ENCODE measurements at places on chromosomes 7 and 10.

GRCh38 chr7:78476851-78477405 lies 678.4 kb downstream of the PHTF2 start:
- DNase-seq, result no peak

DNA sequence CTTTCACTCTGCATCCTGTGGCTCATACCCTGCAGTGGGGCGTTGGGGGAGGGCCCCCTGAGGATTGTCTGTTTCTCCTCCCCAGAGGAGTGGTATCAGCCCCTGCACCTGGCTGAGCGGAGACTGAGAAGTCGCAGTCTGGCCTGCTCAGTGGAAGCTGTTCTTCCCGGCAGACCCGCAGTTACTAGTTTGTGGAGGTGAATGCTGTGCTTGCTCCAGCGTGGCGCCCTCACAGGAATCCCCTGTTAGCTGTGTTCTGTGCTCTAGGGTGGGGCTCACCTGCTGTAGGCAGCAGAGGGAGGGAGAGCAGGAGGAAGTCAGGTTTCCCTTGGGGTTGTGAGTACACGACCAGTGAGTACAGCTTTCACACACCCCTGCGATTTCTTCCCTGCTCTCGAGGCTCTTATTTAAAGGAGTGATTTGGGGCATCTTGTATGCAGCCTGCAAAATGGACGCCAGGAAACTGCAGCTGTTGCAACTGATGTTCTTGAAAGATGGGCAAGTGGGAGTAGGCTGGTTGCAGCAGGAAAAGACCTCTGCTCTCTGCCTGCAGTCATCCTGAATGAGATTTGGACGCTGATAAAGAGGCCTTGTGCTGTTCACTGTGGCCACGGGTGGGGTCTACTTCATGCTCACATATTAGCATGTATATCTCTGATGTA lies 66.4 kb downstream of the HK1 start:
- DNase-seq, result no peak

DNA sequence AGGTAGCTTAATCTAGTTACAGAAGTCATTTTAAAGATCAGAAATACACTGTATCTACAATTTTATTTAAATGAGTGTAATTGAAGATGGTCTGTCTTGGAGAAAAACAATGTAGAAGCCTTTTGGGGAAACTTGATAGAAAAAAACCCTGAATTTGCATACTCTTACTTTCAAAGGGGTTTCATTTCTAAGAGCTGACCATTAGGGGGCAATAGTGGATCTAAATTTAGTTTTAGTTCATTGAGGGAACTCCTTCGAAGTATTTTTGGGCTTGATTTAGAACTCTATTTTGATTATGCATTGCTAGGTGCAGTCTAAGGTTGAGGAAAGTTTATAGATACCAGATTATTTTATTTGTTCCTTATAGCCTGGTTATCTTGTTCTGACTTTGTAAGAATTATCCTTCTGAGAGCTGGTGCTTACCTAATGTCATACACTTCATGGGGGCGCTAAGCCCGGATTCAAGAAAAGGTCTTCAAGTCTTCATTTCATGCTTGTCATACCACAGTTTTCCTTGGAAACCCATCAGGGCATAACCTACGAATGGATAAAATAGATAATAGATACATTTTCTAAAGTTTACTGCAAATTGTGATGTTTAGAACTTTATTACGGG lies 69.1 kb upstream of the MXI1 start:
- DNase-seq, result no peak

DNA sequence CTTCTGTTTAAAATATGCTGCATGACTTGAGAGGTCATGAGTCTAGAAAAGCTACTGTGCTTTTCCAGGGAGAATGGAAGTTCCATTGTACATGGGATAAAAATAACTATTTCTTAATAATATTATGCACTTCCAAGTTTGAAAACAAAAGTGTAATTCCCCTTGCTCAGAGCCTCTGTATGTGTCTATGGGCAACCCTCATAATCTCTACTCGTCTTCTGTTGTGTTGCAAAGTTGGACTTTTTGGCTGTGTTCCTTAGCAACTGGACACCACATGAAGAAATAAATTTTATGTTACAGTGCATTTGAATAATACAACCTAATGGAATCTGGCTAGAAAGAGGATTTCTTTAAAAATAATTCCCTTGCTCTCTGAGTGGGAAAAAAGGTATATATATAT lies 242.6 kb downstream of the TWIST1 start:
- no peak for DNase-seq

- DNase-seq, result no peak
Measured at GRCh38 chr10:78190051-78190825, 156.6 kb downstream of the RPS24 start.

- no peak for DNase-seq
Measured at GRCh38 chr10:33453081-33454025, 118.9 kb upstream of the NRP1 start.

DNA sequence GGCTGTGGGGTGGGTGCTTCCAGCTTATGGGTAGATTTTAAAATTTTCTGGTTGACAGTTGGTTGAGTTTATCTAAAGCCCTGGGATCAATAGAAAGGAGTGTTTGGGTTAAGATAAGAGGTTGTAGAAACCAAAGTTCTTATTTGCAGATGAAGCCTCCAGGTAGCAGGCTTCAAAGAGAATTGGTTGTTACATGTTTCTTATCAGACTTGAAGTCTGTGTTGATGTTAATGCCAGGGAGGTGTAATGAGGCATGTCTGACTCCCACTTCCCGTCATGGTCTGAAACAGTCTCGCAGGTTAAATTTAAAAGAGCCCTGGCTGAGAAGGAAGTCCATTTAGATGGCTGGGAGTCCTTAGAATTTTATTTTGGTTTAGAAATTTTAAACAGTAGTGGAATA lies 165.2 kb upstream of the TMEM72 start:
- DNase-seq, result no peak

GRCh38 chr10:90993340-90993739 lies 72.5 kb upstream of the ANKRD1 start:
- no peak for DNase-seq

GRCh38 chr10:129788215-129788614 lies 175.9 kb downstream of the EBF3 start:
- DNase-seq, result no peak

- DNase-seq, result no peak
Measured at GRCh38 chr10:14261336-14261735, 69.4 kb downstream of the FRMD4A start.

DNA sequence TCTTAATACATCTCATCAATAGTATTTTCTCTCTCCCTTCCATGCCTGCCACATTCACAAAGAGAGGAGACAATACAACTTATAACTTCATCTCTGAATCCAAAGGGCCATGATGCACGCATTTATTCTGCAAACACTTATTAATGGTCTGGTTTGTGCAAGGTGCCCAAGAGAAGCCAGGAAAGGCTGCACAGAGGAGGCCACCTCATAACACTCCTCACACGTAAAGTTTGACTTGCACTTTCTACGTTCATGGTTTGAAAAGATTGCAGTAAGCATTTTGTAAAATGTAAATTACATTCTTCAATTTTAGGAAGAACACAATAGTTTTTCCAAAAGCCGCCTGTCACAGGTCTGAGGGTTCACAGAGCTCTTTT lies 1.2 kb upstream of the PALS2 start:
- no peak for DNase-seq

DNA sequence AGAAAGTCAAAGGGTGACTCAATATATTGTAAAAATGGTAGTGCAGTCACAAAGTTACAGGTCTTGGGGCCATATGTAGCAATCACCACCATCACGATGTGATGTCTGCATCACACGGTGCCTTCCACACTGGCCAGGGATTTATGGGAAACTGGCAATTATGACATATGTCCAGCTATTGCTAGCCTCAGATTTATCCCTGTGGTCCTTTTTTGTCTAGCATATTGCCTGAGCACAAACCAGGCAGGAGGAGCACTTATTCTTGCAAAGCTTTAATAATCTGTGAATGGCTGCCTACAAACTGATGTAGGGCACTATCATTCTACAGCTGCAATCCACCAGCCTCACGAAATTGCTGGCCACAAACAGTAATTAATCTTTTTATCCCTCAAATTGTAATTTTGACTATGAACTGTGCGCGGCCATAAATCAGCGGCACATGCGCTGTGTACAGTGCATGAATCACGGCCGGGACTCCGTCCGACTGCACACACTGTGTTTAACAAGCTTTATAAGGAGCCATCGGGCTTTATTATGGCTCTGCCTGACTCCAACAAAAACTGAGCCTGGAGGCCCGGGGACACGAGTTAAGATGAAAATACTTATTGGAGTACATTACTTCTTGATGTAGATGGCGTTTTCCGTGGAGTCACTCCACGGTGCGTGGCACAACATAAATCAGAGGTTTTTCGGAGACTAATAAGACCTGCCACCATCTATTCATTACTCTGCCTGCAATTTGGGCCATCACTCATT lies 115.2 kb downstream of the EBF3 start:
- no peak for DNase-seq

DNA sequence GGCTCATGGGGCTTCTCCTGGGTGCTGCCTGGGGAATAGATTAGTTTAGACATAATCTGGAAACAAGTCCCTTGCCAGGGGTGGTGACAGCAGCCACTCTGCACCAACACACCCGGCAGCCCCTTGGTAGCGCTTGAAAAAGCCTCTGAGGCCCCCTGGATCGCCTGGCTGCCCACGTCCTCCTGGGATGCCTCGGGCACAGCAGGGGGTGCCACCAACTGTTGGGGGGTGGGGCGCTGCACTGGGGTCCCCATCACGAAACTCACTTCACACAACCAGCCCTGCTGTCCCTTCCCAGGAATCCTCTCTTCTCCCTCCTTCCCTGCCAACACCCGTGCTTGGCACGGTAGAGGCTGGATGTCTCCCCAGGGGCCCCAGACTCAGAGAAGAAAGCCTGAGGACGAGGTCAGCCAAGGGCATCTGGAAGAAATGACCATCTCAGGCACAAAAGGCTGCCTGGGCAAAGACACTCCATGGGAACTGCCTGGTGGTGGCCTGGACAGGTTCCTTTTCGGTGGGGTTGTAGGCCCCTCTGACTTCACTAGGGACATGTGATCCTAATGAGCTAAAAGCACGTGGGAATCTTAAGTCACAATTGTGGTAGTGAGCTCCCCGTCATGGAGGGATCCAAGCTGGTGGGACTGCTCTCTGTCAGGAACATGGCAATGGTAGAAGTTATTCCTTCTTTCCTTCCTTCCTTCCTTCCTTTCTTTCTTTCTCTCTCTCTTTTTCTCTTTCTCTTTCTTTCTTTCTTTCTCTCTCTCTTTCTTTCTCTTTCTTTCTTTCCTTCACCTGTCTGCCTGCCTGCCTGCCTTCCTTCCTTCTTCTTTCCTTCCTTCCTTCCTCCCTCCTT lies 11.3 kb downstream of the TMEM270 start:
- DNase-seq, result no peak

- DNase-seq, result no peak
Measured at GRCh38 chr7:151176401-151176800, 8.9 kb upstream of the GBX1 start.

GRCh38 chr7:78970440-78970916 lies 483.0 kb downstream of the MAGI2 start:
- no peak for DNase-seq

DNA sequence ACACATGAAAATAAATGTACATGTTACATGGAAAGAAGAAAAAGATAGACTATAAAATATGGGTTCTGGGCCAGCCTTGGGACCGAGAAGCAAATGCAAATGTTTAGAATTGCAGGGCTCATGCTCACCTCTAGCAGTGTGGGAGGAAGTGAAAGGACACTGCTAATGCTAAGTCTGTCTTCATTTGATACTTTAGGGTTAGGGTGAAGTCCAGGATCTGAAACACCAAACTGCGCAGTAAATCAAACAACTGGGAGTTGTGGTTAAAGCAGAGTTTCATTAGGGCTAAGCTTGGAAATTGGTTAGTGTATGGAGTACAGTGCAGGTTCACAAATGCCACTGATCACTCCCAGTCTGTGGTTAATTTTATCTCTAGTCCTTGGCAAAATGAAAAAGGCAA lies 73.2 kb upstream of the PDK4 start:
- no peak for DNase-seq

- DNase-seq, result no peak
Measured at GRCh38 chr10:78604286-78604685, 464.5 kb upstream of the ZMIZ1 start.

DNA sequence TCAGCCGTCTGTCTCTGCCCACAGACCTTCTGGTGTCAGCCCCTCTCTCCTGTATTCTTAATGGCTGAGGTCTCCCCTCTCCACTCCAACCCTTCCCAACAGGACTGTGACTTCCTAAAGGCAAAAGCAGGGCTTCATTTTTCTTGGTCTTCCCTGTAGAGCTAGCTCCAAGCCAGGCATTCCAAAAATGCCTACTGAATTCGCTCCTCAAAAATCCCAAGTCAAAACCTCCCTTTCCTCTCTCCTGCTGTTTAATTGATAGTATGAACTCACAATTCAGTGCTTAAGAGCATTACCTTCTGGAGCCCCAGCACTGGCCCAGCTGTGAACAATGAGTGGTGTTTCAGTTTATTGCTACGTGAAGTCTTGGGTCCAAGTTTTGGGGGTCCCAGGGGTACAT lies 628.4 kb downstream of the PARD3 start:
- DNase-seq, result no peak

DNA sequence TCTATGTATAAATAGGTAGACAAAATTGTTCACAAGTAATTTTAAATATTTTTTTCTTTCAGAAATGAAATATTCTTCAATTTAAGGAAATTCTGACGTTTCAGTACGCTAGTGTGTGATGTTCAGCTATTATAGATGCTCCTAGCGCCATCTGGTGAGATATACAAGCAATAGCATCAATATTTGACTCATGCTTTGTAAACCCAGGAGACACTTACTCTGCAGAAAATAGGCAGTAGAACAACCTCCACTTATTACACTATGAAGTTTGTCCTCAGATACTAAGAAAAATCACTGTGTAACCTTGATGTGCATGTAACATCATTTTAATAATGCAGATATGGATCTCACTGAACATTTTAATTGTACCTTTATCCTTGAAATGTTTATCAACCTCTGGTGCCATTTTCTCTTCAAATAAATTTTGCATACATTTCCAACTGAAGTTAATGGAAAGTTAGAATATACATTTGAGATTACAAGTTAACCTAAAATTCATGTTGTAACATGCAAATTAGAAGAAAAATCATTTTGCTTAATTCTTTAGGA lies 151.5 kb upstream of the FAM3C start:
- DNase-seq, result no peak

DNA sequence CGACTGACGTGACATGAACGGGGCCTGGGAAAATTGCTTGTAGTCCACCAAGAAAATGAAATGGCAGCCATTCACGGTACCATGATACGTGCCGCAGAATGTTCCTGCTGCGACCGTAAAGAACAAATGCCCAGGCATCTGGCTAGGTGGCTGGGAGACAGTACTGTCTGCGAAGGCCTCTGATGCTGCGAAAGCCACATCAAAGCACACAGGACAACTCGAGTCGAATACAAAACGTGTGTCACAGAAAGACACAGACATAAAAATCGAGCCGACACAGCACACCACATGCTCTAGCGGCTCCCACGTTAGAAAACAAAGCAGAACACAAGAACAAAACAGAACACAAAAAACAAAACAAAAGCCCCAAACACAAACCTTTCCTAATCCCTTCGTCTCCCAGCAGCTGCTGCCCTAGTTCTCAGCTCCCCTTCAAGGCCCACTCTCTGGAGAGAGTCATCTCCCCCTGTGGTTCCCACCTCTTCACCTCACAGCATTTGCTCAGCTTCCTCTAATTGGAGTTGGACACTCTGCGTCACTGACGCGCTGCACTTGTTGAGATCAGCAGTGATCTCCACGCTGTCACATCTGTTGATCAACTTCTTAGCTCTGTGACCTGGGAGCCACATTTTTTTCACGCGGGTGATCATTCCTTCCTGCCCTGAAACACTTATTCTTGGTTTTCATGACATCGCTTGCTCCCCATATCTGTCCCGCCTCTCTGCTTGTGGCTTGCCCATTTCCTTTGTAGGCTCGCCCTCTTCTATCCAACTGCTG lies 112.2 kb downstream of the CLEC2L start:
- DNase-seq, result peak; percentile 45
